Stimulated activated CD4-positive, alpha-beta T cell treated with anti-CD3 and anti-CD28 coated beads, Interleukin-12 subunit alpha, Interleukin-12 subunit beta, amount 100 ng/mL, for 4 hours (primary cell): ENCODE measurements at places on chromosomes 1 and 21.

- DNase-seq: no peak
These were observed 8.4 kb downstream of the MTF2 start for GRCh38 chr1:93087532-93087931.

GRCh38 chr1:205430696-205431305, 8.9 kb upstream of the LEMD1 start:
- peak; percentile 61 for DNase-seq

- DNase-seq: no peak
These were observed 57.4 kb downstream of the BRINP2 start for GRCh38 chr1:177227978-177228692.

- DNase-seq: no peak
These were observed 20.8 kb downstream of the DISP3 start for GRCh38 chr1:11499601-11500331.

GRCh38 chr21:35686156-35686555, 374.2 kb downstream of the SETD4 start:
- no peak for DNase-seq

DNA sequence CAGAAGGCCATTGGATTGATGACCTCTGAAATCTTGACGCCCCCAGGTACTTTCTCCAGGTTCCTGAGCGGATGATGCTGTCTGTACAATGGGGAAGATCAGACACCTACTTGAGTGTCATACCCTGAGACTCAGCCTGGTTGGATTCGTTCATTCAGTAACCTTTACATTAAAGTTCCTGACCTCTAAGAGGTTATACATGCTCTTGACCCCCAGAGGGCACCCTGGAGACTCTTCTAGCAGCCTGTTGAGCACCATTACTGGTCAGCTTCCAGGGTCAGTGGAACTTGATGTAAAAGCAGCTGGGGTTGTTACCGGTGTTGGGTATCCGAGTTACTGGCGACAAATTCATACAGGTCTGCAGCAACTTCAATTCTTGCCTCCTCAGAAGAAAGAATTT, 114.3 kb upstream of the ZNF678 start:
- DNase-seq: peak; percentile 3

- DNase-seq: no peak
These were observed 72.4 kb downstream of the PLXNA2 start for GRCh38 chr1:208171616-208172422.

- no peak for DNase-seq
These were observed 7.4 kb downstream of the ERRFI1 start for GRCh38 chr1:8018492-8019228.

DNA sequence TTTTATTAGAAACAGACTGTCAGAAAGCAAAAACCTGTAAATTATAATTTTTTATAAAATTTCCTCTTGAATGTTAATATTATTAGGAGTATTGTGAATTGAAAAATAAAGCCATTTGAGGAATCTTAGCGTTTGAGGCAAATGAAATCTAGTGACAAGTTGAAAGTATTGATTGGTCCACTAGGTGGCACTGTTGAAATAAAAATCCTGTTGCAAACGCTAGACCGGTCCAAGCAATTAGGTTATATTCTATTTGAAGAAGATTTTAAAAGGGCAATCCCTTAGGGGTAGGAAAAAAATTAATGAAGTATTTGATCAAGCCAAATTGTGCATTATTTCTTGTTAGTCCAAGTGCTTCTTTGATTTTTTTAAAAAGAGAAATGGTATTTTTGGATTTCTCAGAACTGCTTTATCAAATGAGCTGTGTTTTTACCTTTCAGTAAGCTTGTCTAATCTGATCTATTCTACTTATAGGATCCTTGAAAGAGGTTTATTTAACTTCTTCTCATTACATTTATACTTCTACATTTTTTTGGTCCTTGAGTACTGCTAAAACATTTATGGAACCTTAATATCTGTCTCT, 57.7 kb downstream of the ATG4C start:
- DNase-seq: no peak

DNA sequence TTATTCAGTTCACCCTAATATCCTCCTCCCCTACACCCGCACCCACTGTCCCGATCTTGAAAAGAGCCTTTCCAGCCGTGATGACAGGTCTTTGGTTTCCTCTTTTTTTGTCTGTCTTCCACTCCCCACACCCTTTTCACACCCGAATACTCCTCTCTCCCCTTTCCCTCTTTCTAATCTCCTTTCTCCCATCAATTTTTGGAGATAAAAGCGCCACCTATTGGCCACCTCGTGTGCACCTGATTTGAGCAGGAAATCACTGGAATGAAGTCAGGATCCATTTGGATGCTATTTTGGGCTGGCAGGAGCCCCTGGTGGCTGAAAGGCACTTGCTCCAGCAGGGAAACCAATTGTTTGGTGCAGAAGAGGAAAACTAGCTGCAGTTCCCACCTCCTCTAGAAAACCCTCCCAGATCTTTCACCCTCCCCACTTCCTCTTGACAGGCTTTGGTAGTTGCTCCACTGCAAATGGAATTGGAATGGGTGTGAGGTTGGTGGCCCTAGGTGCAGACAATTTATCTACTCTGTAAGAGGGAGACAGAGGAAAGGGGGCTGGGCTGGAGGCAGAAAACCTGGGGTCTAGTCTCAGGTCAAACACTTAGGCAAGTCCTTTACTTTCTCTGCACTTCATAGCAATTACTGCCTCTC, 8.4 kb downstream of the FOXE3 start:
- DNase-seq: no peak

GRCh38 chr1:19313961-19314882, 2.1 kb downstream of the SLC66A1 start:
- no peak for DNase-seq

- DNase-seq: no peak
These were observed 437.0 kb downstream of the PTPRC start for GRCh38 chr1:199075792-199076191.

DNA sequence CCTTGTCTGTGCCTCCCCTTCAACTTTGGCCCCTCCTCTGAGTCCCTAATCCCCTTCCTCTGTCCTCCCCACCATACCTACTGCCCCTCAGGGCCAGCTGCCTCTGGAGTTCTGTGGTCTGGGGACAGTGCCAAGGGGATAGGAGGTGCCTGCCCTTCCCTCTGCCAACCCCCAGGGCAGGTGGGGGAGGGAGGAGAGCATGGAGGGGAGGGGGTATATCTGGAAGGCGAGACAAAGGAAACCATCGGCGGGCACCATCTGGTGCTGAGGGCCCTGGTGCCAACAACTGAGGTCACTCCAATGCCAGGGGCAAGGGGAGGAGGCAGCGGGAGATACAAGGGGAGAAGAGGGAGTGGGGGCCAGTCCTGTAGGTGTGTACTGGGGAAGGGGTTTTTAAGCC, 9.6 kb downstream of the RAB25 start:
- DNase-seq: no peak

DNA sequence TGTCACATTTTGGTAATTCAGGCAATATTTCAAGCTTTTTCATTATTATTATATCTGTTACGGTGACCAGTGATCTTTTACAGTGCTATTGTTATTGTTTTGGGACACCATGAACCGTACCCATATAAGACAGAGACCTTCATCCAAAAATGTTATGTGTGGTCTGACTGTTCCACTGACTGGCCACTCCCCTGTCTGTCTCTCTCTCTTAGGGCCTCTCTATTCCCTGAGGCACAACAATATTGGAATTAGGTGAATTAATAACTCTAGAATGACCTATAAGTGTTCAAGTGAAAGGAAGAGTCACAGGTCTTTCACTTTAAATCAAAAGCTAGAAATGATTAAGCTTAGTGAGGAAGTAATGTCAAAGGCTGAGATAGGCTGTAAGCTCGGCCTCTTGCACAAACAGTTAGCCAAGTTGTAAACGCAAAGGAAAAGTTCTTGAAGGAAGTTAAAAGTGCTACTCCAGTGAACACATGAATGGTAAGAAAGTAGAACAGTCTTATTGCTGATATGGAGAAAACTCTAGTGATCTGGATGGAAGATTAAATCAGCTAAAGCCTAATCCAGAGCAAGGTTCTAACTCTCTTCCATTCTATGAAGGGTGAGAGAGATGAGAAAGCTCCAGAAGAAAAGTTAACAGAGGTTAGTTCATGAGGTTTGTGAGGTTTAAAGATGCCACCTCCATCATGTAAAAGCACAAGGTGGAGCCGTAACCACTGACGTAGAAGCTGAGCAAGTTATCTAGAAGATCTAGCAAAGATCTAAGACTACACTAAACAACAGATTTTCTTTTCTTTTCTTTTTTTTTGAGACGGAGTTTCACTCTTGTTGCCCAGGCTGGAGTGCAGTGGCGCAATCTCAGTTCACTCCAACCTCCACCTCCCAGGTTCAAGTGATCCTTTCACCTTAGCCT, 19.7 kb upstream of the DIPK1A start:
- DNase-seq: no peak

DNA sequence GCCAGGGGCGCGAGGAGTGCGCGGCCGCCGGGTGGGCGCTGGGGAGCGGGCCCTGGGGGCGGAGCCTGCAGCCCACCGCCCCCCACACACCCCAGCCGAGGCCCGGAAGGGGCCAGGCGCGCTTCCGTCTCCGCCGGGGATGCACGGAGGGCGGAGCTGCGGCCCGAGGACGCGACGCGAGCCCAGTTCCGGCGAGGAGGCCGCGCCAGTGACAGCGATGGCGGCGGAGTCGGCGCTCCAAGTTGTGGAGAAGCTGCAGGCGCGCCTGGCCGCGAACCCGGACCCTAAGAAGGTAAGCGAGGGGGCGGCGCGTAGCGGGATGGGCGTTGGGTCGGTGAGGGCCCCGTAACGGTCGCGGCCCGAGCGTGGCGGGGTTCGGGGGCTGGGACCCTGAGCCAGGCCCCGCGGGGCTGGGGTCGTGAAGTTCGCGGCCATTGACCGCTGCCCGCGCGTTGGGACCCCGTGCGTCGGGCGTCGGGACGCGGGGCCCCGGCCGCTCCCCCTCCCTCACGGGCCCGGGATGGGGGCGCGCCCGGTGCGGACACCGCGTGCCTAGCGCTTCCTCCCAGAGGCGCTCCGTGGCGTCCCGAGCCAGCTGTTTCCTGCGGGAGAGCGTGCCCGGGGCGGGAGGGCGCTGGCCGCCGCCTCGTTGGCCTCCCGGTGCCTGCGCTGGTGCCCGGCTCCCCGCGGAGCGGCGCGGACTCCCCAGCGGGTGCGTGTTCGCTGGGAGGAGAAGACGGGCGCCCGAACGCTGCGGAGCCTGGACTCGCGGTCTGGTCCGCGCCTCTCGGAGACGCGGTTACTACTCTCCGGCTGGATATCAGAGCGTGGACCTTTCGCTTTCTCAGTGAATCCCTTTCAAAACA, at the start of gene ELOA:
Gene ELOA (plus strand): TSS at position 185 of the 866 bp plus-strand sequence. CDS start 33 bp downstream, at position 218.
- peak; percentile 76 for DNase-seq

GRCh38 chr1:42370876-42371549, 9.6 kb upstream of the RIMKLA start:
- no peak for DNase-seq

- no peak for DNase-seq
These were observed 246.4 kb upstream of the NR5A2 start for GRCh38 chr1:199780948-199781670.

DNA sequence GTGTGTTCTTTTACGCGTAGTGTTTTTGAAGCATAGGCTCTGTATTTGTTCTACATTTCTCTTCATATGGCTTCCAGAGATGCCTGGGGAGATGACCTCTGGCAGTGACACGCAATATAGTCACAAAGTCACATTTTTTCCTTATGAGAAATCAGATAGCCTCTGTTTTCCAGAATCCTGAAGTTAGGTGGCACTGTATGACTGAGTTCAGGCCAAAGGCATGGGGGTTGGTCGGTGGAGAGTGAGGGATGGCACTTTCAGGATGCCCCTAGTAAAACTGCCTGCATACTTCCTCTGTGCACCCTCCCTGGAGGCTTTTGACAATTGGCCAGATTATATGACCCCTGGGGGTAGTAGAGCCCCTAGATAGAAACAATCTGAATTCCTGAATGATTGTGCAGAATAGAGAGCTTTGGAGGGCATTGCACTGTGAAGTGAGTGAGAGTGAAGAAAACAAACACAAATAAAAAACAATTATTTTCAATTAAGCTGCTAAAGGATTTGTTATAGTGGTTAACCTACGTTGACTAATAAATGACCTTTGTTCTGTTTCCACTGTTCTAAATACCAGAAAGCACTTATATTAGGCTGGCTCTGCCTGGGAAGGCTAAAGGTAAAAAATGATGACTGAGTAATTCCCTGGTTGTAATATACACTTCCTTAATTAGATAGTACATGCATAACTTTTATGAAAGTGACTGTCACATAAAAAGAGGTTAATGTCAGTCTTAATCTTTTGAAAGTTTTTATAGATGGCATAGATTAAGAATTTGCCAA, 1660.8 kb downstream of the PLA2G4A start:
- no peak for DNase-seq

GRCh38 chr1:247336390-247336789, 4.7 kb upstream of the ZNF496 start:
- no peak for DNase-seq

- DNase-seq: no peak
These were observed 123.4 kb downstream of the SYT2 start for GRCh38 chr1:202586871-202587270.

GRCh38 chr1:74693473-74693872, 19.9 kb upstream of the ERICH3 start:
- no peak for DNase-seq

GRCh38 chr1:78255383-78255782, 209.6 kb downstream of the GIPC2 start:
- no peak for DNase-seq

DNA sequence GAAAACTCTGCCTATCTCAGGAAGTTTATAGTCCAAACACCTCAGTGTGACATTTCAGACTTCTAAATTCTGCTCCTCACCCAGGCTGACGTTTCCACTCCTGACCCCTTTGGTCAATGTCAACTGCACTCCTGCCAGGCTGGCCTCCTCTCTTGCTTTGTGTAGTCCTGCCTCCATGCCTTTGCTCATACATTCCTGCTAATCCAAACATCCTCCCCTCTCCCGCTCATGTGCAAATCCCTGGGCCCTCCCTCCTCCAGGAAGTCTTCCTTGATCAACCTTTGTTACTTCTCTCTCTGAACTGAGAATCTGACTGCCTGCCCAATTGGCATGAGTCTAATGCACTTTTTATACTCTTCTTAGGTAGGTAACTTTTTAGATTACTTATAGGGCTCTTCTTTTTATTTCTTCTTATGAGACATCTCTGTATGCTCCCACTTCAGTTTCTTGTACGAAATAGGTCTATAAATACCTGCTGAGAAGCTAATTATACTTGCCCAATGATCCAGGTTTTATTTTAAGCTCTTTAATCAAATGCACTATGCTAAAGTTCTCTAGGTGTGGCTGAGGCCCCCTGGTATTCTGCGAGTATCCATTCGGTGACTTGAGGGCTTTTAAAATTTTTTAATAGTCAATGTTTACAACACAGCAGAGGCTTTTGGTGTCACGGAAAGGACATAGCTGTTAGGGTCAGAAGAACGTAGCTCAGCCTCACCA, 128.1 kb downstream of the PLXNA2 start:
- no peak for DNase-seq

GRCh38 chr21:39675993-39676661, 63.4 kb downstream of the B3GALT5 start:
- no peak for DNase-seq

- DNase-seq: no peak
These were observed 19.9 kb upstream of the SAMD11 start for GRCh38 chr1:903721-904271.

GRCh38 chr1:8873506-8874229, 4.8 kb downstream of the ENO1 start:
- peak; percentile 78 for DNase-seq

- DNase-seq: no peak
These were observed 27.8 kb downstream of the IRF2BP2 start for GRCh38 chr1:234582186-234582585.
